ENCODE measurements at places on chromosomes 4 and X.

GRCh38 chrX:123337886-123338639, 154.0 kb downstream of the GRIA3 start:
- no peak for DNase-seq

DNA sequence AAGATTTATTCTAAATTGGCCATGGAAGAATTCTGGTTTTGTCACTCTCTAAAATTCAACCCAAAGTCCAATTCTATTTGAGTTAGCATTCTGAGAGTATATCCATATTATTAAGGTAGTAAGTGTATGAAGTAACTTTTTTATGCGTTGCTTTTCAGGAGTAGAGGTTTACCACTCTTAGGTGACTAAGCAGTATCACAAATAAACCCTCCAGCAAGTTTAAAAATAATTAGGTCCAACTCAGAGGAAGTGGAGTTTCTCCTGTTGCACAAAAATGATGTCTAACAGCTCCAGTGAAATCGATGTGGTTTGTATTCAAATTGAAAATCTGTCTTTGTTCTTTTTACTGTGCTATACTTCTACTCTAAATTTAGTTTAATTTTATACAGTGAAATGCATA, 6.6 kb downstream of the SCML1 start:
- DNase-seq: no peak

DNA sequence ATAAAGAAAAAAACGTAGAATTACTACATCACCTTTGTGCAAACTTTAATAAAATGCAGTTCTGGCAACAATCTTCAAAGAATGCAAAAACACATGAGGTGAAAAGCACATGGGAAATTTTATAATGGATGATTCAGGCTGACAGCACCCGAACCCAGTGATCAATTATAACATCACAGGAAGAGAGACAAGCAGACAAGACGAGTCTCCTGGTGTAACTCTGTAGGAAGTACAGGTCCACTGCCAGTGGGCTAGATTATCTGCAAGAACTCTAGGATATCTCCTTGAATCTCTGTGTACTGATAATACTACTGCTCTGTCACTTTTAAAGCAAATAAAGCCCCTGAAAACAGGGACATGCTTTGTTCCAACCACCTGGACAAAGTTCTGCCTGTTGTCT, 58.9 kb upstream of the NXF3 start:
- no peak for DNase-seq

DNA sequence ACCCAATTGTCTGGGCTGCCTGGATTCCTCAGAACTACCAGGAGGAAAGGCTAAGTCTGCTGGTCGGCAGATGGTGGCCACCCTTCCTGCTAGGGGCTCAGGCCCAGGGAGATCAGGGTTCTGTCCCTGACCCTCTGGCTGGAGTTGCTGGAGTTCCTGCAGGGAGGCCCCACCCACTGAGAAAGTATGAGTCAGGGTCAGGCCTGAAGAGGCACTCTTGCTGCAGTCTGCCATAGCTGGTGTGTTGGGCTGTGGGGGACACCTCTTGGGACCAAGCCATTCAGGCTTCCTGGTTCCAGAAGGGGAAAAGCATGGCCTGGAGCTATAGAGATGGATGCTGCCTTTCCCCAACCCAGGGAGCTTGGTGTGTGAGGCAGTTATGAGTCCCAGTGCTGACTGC, 40.4 kb upstream of the PCDH18 start:
- DNase-seq: no peak

GRCh38 chr4:77676842-77677241, 71.2 kb downstream of the CXCL13 start:
- no peak for DNase-seq

DNA sequence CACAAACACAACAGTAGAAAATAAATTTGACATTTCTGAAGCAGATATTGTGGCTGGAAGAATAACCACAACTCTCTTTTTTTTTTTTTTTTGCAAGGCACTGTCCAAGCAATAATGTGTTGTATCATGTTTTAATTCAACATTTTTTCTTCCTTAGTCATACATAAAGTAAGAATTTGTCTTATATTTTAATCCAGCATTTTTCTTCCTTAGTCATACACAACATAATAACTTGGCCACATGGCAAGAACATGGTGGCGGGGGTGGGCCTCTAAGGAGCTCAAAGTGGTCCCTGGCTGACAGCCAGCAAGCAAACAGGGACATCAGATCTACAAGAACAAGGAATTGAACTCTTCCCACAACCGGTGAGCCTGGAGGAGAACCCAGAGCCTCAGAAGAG, 20.2 kb downstream of the FBXW7 start:
- DNase-seq: no peak

GRCh38 chrX:67780694-67781109, 236.9 kb downstream of the AR start:
- DNase-seq: no peak

DNA sequence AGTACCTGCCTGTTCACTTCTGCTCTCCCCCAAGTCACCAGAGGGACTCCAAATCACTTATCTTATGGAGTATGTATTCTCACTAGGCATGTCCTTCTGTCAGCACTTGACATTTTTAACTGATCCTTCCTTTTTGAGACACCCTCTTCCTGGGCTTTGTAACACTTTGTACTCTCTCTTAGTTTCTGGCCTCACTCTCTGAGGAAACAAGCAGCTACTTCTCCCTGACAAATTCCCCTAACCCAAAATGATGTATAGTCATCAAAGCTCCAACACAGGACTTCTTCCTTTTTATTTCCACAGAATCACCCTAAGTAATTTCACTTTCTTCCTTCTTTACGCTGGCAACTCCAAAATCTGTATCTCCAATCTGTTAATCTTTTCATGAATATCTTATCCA, 101.8 kb downstream of the ARAP2 start:
- no peak for DNase-seq

GRCh38 chr4:170729236-170729635, 639.5 kb upstream of the AADAT start:
- DNase-seq: no peak

- DNase-seq: no peak
These were observed 321.3 kb downstream of the ADGRL3 start for GRCh38 chr4:61521451-61521850.

- DNase-seq: no peak
These were observed 26.1 kb upstream of the SORBS2 start for GRCh38 chr4:185838104-185838452.

DNA sequence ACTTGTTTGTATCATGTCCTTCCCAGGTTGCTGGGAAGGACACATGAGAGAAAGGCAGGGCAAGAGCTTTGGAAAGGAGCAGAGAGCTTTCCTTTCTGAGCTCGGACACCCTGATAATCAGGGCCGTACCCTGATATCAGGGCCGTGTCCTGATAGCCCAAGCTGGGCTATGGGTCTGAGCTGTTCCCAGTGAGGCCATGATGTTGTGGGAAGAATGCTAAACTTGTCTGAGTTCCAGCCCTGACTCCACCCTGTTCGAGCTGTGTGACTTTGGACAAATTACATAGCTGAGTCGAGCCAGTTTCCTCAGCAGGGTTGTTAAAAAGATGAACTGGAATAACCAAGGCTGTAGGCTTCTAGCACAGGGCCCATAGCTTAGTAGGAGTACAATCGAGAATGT, 3.3 kb upstream of the CXCR3 start:
- no peak for DNase-seq

DNA sequence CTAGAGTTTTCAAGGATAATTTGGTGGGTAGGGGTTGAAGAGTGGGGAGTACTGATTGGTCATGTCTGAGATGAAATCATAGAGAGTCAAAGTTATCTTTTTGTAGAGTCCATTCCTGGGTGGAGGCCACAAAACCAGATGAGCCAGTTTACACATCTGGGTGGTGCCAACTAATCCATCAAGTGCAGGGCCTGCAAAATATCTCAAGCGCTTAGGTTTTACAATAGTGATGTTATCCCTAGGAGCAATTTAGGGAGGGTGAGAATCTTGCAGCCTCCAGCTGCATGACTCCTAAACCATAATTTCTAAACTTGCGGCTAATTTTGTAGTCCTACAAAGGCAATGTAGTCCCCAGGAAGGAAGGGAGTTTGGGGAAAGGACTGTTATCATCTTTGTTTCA, 988.3 kb upstream of the LCORL start:
- DNase-seq: no peak

- no peak for DNase-seq
These were observed 912.0 kb upstream of the TENM3 start for GRCh38 chr4:181331214-181331613.

GRCh38 chrX:48794911-48795515, 6.9 kb upstream of the HDAC6 start:
- no peak for DNase-seq

DNA sequence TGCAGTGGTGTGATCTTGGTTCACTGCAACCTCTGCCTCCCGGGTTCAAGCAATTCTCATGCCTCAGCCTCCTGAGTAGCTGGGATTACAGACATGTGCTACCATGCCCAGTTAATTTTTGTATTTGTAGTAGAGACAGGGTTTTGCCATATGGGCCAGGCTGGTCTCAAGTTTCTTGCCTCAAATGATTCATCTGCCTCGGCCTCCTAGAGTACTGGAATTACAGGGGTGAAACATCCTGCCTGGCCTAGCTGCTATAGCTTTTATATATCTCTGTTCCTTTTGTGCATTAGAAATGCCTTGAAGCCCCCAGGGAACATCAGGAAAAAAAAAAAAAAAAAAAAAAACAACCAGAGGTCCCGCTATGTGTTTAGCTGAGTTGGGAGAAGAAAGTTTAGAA, 34.8 kb downstream of the UBE2K start:
- no peak for DNase-seq

- DNase-seq: no peak
These were observed 33.8 kb upstream of the GPR174 start for GRCh38 chrX:79110731-79111130.

- DNase-seq: no peak
These were observed 140.1 kb upstream of the FRG1 start for GRCh38 chr4:189800545-189801088.

DNA sequence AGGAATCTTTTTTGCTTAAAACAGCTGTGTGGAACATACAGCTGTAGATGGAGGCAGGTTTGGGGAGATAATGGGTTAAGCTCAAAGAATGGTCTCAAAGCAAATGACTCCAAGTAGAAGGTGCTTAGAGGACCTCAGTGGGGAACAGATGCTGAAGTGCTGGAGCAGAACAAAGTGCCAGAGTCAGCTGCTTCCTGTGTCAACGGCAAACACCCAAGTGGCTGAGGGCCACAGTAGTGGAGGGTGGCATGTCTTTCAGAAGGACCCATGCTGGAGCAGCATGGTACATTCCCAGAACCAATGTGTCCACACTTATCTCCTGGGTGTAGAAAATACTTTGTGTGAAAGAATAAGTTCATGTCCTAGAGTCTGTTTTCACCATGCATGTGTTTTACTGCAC, 197.5 kb downstream of the CCNG2 start:
- no peak for DNase-seq

DNA sequence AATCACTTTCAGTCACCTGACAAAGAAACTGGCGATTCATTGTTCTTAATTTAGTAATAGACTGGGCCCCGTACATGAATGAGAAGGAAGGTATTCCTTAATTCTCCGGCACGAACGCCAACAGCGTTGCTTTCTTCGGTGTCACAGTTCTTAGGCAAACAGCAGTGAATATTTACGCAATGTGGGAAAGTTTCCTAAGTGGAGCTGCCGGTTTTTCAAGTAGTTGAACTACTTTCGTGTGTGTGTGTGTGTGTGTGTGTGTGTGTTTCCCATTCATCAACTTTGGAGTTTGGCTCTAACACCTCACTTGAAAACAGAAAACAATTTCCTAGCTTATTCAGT, 651 bp downstream of the NXT2 start:
- no peak for DNase-seq

DNA sequence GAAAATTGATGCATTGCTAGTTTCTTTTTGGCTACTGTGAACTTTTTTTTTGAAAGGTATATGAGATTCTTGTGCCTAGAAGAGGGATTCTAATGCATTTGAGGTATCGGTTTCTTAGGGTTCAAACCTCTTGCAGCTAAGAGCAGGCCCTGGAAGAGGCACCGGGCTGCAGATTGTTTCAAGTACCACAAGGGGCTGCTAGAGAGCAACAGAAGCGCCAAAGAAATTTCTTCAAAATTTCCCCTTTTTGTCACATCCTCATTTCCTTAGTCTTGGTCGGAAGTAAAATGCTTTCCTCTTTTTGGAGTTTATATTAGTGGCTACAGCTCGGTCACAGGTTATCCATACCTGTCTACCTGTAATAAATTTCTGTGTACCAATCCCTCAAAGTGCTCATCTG, 89.8 kb downstream of the PDGFRA start:
- no peak for DNase-seq
